ENCODE measurements at places on chromosomes 16 and 17.

DNA sequence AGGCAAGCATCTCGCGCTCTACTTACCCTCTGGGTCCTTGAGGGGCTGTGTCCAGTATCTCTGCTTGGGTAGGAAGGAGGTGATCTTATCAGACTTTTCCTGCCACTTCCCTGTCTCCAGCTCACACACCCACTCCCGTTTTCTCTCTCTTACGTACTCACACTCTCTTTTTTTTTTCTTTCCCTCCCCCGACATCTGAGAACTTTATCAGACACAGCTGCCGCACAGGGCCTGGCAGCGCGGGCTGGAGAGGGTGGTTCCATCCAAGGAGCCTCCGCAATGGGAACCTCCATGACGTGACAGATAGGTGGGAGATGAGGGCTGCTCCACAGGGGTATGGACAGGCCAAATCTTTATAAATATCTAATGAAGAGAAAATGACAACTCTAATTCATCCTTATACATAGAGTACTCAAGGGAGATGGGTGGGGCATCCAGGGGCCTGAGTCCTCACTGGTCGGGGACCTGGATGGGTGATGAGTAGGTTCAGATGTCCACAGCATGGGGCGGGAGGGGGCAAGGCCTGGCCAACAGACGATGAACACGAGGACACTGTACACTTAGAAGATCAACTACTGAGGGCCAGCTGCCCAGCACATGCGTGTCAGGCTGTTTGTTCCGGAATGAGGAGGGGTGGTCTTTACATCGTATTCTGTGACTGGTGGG lies 23.3 kb downstream of the MINK1 start:
- peak; percentile 17 for DNase-seq

DNA sequence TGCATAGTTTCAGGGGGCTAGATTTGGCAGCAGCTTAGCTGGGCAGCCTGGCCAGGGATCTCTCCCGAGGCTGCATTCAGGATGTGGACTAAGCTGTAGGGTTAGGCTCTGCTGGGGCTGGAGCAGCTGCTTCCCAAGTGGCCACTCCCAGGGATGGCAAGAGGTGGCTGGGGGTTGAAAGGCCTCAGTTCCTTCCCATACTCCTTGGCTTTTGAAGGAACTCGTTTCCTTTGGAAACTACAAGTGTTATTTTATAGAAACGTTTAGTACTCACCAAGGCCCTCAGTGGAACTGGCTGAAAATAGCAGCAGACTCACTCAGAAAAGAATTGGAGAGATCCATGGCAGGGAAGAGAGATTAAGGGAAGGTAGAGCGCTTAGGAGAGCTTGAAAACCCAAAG lies 76.4 kb downstream of the WWP2 start:
- DNase-seq: no peak

DNA sequence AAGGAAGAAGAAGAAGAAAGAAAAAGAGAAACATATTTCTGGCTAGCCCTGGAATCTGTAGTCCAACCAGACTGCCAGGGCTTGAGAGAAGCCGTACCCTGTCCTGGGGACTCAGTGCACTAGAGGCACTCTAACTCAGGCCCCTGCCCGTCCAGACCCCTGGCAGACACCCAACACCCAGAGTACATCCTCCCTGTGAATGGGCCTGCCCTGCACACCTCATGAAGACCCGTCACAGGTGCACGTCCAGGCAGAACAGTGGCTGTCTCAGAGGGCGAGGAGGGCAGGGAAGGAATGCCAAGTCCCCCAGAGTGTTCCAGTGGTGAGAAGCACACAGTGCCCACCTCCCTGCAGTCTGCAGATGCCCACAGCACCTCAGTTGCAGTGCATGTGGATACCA lies 23.0 kb downstream of the MPG start:
- no peak for DNase-seq

GRCh38 chr17:50833510-50834428 lies 1.6 kb upstream of the WFIKKN2 start:
- DNase-seq: no peak

- DNase-seq: peak; percentile 94
Observed at GRCh38 chr17:2102931-2103809, 48.3 kb downstream of the HIC1 start.

- no peak for DNase-seq
Observed at GRCh38 chr17:28141773-28142172, 99.3 kb downstream of the NLK start.

GRCh38 chr17:66713533-66714042 lies 121.3 kb upstream of the CACNG5 start:
- no peak for DNase-seq

DNA sequence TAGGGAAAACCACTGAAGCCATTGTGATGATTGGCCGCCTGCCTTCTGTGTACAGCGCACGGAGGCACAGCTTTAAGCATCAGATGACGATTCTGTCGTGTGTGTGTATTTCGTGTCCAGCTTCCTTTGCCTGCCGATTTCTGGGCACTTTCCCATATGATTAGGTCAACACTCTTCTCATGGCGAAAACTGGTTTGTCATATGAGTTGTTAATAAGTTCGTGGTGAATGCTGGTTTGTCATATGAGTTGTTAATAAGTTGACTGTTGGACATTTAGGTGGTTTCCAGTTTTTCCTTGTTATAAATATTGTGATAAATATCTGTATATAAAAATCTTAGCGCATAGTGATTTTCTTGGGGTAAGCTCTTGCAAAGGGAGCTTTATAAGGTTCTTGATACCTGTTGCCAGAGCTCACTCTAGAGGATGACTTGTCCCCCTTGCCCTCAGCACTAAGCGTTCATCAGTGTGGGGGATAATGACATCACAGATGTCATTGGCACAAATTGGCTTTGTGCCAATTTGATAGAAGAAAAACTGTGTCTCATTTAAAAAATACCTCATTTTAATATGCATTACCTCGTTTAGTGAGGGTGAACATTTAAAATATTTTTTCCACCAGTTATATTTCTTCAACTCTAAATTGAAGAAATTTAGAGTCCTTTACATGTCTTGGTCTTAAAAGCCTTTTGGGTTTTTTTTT lies 40.0 kb downstream of the PGS1 start:
- DNase-seq: no peak

DNA sequence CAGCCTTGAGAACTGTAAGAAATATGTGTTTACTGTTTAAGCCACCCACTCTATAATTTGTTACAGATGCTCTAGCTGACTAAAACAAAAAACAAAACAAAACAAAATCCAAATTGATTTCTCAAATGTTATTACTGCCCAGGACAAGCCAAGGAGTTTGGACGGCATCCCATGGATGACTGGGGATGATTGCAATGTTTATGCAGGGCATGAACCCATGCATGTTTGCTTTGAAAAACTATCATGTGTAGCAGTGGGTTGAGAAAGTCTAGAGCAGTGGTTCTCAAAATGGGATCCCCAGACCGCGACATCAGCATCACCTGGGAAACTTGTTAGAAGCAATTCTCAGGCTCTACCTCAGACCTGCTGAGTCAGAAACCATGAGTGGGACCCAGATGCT lies 223.2 kb upstream of the PSMD7 start:
- DNase-seq: no peak

GRCh38 chr16:23635958-23636357 lies 5.2 kb downstream of the PALB2 start:
- DNase-seq: peak; percentile 53

DNA sequence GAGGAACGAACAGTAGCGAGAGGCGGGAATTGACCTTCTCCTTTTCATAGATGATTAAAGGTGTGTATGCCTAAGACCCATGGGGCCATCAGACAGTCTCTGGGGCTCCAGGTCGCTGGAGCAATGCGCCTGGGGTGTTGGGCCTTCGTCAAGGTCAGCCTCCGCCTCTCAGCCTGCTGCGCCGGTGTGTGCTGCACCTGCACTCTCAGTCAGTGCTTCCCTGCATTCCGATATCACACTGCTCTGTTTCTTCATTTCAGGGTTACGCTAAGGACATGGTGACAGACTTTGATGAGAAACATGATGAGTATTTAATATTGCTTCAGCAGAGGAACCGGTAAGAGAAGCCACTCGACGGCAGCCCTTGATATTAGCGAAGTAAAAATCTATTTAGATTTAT lies 68.2 kb downstream of the KATNIP start:
- no peak for DNase-seq

DNA sequence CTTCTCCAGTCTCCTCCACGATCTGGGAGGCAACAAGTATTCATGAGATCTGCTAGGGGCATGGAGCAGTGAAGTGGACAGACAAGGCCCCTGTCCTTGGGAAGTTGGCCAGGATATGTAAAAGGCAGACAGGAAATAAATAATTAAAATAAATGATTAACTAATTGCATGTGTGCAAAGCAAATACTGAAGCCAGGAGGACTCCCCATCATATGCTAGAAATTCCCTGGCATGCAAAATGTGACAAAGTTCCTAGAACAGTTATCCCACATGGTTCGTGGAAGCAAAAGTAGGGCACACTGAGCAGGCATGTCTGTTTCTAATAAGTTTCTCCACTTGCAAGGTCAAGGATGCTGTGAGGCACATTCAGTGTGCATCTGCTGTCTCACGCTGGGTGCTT lies 86.8 kb downstream of the CDYL2 start:
- DNase-seq: no peak

- DNase-seq: peak; percentile 62
Observed at GRCh38 chr16:9042964-9043680, 48.3 kb upstream of the HAPSTR1 start.

GRCh38 chr16:26672206-26672605 lies 394.5 kb upstream of the C16orf82 start:
- no peak for DNase-seq

DNA sequence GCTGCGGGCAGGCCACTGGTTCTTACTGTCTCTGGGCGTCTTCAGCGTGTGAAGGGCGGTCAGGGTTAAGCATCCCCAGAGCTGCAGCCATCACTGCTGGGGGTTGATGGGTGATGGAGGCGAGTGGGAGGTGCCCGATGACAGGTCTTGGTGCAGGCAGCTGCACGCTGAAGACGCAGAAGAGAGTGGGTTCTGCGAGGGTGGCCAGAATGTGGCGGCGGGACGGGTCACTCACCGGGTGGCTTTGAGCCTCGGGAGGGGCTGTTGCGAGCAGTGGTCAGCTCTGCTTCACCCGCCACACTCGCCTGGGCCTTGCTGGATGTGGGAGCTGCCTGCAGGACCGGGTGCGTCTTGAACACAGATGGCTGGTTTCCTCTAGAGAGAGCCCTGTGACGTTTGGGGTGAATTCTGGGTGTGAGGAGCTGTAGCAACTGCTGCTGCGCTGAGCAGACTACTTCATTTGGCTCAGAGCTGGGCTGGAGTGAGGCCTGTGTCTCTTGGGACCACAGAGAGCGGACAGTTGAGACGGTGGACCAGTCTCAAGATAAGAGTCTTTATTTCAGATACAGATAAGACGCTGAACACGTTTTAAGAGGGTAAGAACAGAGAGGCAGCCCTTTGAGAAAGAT lies 44.6 kb upstream of the ZNF750 start:
- no peak for DNase-seq

DNA sequence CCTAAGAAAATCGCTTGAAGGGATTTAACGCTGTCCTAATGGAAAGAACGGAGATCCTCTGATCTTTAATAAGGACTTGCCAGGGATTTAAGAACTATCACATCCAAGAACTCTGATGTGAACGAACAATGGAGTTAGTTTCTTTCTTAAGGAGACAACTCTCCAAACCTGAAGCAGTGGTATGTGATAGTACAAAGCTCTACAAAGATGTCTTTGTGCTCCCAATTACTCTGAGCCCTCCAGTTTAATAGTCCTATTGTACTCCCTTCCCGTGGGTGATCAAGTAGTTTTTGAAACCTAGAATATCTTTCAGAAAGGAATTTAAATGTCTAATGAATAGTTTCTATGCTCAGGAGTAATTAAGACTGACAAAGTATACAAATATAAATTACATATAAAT lies 123.8 kb downstream of the FTO start:
- DNase-seq: no peak

DNA sequence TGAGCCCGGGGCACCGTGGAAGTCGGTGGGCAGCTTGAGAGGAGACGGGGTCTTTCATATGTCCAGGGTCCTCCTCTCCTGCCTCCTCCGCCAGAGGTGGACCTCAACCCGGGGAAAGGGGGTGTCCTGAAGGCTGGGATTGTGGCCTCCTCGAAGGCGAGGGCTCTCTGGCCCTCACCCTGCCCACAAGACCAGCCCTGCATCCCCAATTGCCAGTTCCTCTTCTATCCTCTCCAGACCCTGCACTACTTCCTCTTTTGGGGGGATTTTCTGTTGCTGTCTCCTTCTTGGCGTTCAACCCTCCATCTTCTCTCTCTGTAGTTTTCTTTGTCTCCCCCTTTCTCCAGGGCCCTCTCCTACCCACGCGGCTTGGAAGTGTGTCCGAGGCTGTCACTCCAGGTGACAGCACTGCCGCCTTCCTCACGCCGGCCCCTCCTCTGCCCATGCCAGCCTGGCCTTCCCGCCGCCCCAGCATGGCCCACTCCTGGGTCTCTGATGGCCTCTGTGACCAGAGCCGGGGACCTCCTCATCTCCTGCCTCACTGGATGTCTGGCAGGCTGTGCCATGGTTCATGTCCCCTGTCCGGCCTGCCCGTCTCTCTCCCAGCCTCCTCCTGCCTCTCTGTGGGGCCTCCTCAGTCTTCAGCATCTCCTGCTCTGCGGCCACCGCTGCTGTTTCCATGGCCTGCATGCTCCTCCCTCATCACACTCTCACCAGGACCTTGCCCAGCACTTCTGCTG lies 2.4 kb upstream of the ITGAX start:
- no peak for DNase-seq

GRCh38 chr17:63275318-63275970 lies 170.7 kb downstream of the CYB561 start:
- peak; percentile 97 for DNase-seq

DNA sequence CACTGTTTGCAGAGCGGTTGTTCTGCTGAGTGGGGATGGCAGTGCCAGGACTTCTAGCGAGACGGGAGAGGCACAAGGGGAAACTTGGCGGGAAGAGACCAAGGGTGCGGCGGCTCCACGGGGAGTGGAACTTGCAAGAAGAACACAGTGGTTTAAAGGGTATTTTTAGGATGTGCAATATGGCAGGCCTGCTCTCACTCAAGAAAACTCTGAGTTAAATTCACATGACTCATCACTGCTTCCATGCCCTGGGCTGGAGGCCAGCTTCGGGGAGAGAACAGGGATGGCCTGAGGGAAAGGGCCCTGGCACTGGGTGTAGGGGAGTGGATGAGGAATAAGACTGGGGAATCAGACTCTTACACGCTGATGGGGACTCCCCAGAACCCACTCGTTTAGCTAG lies 13.3 kb upstream of the CD300LD start:
- peak; percentile 84 for DNase-seq

DNA sequence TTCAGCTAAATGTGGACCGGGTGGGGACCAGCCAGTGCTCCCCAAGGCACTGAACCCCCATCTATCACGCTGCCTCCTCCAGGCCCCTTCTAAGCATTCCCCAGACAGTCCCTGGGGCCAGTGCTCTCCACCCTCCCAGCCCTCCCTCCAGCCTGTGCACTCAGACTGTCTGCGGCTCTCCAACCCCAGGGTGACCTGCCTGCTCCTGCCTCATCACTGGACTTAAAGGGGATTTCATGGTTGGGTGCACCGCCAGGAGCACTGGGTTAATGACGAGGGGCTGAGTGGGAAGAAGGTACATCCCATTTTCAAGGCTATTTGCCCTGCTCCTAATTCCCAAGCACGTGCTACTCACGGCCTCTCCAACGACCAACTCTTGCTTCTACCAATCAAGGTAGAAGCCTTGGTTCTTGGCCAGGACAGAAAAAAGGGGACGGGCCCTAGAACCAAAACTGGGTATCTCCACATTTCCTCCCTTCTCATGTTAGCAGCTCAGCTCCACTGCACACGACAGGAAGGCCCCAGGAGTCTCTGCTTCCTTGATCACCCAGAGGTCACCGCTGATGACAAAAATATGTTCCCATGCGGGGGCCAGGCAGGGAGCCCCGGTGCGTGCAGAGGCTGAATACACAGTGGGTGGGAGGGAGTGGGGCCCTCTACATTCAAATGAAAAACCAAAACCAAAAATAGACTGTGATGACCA lies 3.5 kb upstream of the ABR start:
- DNase-seq: no peak

All from amniotic epithelial cell (primary cell).